ENCODE measurements at places on chromosomes 11 and 22.

GRCh38 chr11:98771791-98772190 is 249.0 kb upstream of the CNTN5 start:
- DNase-seq: no peak

GRCh38 chr11:38972220-38972619 is 2374.2 kb upstream of the RAG2 start:
- no peak for DNase-seq

DNA sequence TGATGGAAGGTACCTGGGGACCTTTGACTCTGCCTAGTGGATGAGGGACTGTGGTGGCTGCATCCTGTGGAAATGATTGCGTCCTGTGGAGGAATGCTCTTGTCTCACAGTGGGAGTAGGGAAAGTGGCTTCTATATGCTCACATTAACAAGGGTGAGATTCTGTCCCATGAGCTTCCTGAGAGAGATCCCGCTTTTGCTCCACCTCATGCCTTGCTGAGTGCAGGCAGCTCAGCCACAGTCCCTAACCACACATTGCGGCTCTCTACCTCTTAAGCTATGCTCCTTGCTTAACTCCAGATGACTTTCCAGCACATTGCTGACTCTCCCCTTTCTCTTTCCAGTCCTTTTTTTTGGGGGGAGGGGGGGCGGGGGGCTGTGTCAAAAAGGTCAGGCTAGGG is 45.0 kb downstream of the TEAD1 start:
- DNase-seq: no peak

DNA sequence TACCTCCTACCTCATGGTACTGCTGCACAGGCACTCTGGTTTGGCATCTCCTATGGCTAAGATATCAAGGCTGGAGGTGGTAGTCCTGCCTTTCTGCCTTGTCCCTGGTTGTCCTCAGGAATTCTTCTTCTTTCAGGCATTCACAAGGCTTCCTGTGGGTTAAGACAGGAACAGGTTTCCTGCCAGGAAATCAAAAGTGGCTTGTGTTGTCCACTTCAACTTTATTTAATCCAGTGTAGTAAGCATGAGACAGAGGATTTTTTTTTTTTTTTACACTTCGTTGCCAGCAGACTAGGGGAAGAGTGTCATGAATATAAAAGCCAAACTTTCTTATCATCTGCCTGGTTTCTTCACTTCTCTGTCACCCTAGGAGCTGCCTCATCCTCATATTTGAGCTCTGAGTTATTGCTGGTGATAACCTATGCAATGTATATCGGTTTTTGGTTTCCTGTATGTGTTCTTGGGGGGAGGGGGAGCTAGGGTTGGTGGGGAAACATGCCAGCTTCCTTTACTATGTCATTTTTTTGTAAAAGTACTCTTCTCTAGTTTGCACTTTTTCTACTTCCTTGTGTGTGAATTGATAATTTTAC is 50.2 kb downstream of the XKR3 start:
- DNase-seq: no peak

GRCh38 chr22:27725661-27726060 is 75.9 kb downstream of the MN1 start:
- DNase-seq: no peak

- no peak for DNase-seq
Observed at GRCh38 chr11:24093375-24093774, 403.5 kb upstream of the LUZP2 start.

- DNase-seq: no peak
Observed at GRCh38 chr22:24517446-24517845, 22.3 kb downstream of the UPB1 start.

GRCh38 chr11:106263527-106263926 is 186.1 kb downstream of the AASDHPPT start:
- no peak for DNase-seq
